ENCODE measurements at places on chromosomes 2 and 18.

- peak; percentile 21 for DNase-seq
Observed at GRCh38 chr2:190043441-190043840, 19.1 kb downstream of the MSTN start.

GRCh38 chr2:226483143-226483542 is 316.5 kb downstream of the IRS1 start:
- peak; percentile 86 for DNase-seq

GRCh38 chr2:206856513-206856912 is 82.8 kb upstream of the CPO start:
- DNase-seq, result peak; percentile 49

DNA sequence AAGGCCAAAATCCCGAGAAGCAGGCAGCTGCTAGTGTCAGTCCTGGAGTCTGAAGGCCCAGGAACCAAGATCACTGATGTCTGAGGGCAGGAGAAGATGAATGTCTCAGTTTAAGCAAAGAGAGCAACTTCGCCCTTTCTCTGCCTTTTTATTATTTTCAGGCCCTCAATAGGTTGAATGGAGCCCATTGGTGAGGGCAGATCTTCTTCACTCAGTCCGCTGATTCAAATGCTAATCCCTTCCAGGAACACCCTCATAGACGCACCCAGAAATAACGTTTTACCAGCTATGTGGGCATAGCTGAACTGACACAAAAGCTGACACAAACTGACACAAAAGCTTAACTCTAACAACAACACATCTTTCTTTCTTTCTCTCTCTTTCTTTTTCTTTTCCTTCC is 78.0 kb upstream of the KCNJ3 start:
- DNase-seq, result no peak

DNA sequence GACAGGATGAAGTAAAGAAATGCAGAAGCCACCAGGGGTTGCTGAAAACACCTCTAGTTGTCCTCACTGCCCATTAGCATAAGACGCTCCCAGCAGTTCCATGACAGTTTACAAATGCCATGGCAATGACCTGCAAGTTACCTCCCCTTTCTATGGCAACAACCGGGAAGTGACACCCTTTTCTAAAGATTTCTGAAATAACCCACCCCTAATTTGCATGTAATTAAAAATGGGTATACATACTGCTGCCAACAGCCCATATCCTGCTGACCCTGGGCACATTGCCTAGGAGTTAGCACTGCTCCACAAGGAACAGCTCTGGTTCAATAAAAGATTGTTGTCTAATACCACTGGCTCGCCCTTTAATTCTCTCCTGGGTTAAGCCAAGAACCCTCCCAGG is 178.3 kb upstream of the LRATD1 start:
- DNase-seq, result no peak

GRCh38 chr2:238638100-238638981 is 209.5 kb upstream of the TWIST2 start:
- no peak for DNase-seq

DNA sequence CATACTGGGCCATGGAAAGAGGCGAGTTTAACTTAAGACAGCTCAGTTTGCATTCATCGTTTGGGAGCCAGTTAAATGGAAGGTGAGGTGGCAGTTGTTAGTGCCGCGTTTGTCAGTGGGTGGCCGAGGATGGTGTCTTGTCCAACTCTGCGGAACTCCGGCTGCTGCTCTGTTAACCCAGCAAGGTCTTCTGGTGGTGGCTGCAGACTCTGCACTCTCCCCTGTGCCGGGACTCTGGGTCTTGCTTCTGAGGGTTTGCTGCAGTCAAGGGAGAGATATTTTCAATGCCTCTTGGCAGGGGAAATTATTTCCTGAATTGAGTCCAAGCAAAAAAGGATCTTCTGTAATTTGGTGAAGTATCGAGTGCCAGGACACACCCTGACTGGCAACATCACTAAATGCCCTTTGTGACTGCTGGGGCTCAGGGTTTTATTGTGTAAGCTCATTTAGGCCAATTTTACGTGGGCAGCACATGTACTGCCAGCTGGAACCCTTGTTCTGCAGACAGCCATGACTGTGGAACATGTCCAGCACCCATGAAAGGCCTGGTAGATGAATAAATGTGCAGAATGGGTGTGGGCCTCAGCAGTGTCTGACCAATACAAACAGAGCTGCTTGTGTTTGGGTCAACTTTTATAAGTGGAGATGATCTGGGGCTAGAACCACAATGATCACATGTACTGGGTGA is 58.1 kb downstream of the IL1R2 start:
- no peak for DNase-seq
